NCI-H2029 (cell line): ENCODE measurements at places on chromosomes 5 and 9.

DNA sequence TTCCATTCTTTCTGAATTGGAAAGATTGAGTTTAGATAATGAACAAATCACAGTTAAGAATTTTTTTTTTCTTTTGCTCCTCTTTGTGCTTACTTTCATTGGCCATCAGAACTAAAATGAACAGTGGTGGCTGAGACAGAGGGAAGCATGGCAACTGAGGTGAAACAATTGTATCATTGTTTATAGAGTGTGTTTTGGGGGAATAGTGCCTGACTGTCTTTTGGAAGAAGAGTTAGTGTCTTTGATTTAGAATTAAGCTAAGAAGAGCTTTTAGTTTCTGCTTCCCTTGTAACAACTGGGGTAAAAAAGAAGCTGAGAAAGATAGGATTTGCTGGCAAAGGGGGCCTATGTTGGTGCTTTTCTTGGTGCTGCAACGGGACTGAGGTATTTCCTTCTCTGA, 24.0 kb downstream of the HSD17B4 start:
- DNase-seq, result no peak

DNA sequence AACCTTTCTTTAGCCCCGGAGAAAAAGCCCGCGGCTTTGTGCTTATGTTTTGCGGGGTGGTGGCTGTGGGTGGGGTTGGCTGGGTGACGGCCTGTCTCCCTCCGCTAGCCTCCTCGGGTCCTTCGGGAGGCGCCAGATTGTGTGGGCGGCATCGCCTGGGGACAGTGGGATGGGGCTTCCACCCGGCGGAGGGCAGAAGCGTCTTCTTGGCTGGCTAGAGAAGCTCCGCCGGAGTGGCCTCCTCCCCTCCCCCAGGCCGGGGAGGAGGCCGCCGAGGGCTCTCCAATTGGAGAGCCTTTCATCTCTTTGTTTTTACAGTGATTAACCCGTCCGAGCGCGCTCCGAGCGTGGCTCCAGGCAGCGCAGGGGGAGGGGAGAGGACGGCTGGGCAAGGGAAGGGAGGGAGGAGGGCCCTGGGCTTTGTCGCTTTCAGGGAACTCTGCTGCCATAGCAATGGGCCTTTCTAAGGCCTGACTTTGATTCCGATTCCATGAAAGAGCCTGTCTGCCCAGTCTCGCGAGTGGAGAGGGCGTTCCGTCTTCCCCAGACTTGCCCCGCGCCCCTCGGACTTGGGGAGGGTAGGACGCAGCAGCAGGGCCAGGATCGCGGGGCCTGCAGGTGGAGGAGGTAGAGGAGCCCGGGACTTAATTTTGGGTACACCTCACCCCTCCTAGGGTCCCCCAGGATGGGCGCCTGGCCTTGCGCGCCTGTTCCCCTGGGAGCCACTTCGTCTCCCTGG, 36.7 kb upstream of the TIFAB start:
- peak; percentile 88 for DNase-seq

DNA sequence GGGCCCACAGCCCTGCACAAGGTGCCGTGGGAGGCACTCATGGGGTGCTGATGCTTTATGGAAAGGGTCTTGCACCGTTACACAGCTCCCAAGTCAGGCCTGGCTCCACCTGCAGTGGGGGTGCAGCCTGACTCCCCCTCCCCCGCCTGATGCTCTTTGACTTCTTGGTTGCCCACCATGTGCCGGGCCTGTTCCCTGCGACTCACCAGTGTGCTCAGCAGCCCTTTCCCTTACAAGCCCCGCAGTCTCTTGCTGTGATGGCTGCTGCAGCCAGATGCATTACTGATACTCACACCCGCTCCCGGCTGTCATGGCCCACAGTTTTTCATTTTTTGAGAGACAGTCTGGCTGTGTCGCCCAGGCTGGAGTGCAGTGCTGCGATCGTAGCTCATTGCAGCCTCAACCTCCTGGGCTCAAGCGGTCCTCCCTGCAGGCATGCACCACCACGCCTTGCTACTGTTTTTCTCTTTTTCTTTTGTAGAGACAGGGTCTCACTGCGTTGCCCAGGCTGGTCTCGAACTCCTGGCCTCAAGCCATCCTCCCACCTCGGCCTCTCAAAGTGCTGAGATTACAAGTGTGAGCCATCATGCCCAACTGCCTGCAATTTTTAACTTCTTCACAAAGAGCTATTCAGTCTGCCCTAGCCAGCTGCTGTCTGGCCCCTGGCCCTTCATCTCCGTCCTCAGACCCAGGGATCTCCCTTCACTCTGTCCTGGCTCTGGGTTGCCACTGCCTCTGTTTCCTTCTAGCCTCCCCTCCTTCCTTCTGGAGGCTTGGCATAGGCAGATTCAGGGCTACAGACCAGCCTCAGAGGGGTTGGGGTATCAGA, 109.5 kb downstream of the RXRA start:
- no peak for DNase-seq

DNA sequence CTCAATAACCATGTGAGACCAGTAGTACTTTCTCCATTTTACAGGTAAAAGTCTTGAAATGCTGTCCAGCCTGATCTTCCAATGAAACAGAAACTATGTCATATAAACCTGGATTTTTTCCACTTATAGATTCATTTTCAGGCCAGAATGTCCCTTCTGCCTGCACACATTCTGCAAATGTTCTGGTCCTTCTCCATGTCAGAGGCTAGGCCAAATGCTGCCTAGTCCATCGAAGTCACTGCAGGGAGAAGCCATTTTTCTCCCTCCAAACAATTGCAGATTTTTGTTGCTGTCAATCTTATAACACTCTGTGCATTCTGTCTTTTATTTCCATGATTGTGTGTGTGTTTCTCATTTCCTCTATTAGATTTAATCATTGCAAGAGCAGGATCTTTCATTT, 59.4 kb downstream of the ALDH1A1 start:
- no peak for DNase-seq

DNA sequence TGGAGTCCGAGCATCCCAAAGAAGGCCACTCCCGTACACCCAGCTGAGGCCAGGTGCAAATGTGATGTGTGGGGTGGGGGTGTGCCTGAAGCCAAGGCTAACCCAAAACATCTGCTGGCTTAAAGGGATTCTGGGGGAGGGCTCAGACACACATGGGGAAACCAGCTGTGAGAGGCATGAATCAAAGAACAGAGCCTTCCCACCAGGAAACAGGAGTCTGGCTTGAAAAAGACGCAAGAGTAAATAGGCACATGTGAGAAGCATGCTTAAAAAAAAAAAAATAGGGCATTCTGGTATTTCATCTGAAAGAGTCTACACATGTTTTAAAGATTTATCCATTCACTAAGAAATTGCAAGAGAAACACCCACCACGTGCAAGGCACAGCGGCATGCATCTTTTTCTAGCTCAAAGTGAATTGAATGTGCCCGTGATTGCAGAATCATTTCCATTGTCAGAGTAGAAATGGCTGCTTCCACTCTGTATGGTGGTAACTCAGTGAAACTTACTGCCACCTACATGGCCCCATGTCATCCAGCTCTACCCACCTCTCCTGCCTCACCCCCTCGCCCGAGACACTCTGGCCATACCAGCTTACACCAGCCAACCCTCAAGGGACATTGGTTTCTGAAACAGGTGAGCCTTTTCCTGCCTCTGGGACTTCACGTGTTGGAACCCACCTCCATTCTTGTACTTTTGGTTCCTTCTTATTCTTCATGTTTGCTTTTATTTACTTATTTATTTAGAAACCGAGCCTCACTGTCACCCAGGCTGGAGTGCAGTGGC, 71.5 kb downstream of the SEMA5A start:
- DNase-seq, result no peak
